ENCODE measurements at places on chromosomes 13 and 19.

DNA sequence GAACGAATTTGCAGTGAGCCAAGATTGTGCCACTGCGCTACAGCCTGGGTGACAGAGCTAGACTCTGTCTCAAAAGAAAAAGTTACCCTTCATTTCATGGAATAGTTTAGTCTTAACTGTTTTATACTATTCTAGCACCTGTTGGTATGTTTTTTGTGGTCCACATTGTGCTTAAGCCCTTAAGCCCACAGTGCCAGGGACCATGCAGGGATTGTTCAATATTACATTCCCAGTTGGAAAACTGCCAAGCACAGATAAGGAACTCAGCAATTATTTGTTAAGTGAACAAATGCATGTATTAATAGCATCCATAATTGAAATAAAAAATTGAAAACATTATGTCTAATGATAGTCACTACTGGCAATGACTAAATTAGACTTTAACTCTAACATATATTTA, 193.5 kb downstream of the PCDH17 start:
- DNase-seq: no peak

DNA sequence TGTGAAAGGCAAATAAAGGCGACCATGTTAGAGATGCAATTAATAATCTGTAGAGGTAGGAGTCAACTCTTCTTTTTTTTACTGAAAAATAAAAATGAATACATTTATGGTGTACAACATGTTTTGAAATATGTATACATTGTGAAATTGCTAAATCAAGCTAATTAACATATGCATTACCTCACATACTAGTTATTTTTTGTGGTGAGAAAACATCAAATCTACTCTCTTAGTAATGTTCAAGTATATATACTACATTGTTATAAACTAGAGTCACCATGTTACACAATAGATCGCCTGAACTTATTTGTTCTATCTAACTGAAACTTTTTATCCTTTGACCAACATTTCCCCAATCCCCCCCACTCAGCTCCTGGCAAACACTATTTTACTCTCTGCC, 143.2 kb downstream of the POU4F1 start:
- no peak for DNase-seq

DNA sequence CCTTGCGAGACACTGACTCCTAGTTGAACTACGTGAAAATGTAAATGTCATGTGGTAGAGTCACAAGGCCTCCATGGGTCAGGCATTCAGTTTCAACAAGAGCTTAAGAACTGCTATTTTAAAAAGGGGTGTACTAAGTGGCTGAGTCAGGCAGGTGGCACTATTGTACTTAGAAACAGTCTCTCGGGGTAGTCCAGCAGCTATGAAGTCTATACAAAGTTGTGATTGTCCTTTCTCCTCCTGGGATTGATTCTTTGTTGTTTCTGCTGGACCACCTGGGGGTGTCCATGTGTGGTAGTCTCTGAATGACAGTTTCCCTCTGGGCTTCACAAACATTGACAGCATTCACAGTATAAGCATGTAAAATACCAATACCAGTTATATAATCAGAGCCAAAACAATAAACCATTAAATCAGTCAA, 33.0 kb downstream of the UGGT2 start:
- DNase-seq: peak; percentile 86

DNA sequence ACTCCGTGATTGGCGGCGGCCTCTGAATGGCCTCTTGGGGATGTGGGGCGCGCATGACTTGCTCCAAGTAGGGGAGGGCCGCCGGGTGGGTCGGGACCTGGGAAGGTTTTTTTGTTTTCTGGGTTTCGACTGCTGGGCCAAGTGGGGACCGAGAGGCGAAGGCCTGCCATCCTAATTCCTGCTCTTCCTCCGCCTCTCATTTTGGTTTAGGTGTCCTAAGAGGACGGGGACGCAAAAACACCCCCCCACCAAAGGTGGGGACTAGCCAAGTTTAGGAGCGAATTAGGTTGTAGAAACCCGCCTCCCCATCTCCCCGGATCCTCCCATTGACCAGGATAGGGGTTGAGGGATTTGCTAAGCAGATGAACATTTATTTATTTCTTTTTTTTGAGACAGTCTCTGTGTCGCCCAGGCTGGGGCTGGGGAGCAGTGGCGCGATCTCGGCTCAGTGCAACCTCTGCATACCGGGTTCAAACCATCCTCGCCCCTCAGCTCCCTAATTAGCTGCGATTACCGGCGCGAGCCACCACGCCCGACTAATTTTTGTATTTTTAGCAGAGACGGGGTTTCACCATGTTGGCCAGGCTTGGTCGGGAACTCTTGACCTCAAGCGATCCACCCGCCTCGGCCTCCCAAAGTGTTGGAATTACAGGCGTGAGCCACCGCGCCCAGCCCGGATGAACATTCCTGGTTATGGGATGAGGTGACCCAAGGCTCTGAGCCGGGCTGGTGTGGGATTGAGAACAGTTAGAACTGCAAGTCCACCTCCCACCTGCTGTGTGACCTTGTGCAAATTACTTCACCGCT, 838 bp downstream of the PPP2R1A start:
- no peak for DNase-seq

DNA sequence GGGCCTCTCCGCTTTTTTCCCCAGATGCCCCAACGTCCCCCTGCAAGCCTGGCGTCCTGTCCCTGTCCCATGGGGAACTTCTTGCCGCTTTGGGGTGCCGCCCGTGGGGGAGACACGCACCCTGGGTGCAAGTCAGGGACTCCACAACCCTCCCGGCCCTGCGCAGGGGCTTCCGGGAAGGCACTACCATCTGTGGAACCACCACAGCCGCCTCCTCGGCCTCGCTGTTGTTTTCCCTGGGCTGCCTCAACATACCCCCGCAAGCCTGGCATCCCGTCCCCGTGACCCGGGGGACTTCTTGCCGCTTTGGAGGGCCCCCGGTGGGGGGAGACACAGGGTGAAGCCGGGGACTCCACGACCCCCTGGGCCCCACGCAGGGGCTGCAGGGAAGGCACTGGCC, 238.4 kb downstream of the TUBA3C start:
- no peak for DNase-seq

GRCh38 chr19:7681340-7682174, 924 bp downstream of the TRAPPC5 start:
- peak; percentile 5 for DNase-seq

DNA sequence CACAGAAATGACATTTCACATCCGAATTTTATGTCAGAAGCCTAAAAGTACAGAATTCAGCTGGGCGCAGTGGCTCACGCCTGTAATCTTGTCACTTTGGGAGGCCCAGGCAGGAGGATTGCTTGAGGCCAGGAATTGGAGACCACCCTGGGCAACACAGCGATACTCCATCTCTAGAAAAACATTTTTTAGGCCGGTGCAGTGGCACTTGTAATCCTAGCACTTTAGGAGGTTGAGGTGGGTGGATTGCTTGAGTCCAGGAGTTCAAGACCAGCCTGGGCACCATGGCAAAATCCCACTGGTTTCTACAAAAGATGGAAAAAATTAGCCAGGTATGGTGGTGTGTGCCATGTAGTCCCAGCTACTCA, 15.3 kb downstream of the NOP53 start:
- DNase-seq: no peak

DNA sequence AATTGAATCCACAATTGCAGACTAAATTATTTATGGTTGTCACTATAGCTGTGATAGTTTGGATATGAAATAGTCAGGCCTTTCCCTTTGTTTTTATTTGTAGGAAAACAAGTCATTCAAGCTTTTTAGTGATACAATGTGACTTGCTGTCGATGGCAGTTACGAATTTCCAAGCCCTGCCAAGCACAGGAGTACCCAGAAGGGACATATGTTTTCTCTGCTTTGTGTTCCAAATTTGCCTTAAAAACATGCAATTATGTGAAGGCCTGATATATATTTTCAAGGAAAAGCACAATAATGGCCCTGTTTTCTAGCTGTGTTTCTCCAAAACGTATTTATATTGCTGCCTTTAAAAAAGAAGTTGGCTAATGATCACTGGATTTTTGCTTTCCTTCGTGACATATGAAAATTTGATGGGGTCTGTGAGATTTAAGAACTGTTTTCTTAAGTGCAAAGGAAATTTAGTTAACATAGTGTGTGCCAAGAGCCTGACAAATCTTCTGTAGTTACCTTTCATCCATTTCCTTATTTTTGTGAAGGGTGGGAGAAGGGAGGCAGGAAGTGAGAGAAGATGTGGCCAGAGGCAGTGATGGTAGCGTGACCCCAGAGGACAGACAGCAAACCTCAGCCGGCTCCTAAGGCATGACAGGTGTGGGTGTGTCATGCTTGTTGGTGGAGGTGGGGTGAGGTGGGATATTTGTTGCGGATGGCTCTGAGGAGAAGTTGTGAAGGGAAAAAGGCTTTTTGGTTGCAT, 79.6 kb downstream of the TEX26 start:
- peak; percentile 92 for DNase-seq

DNA sequence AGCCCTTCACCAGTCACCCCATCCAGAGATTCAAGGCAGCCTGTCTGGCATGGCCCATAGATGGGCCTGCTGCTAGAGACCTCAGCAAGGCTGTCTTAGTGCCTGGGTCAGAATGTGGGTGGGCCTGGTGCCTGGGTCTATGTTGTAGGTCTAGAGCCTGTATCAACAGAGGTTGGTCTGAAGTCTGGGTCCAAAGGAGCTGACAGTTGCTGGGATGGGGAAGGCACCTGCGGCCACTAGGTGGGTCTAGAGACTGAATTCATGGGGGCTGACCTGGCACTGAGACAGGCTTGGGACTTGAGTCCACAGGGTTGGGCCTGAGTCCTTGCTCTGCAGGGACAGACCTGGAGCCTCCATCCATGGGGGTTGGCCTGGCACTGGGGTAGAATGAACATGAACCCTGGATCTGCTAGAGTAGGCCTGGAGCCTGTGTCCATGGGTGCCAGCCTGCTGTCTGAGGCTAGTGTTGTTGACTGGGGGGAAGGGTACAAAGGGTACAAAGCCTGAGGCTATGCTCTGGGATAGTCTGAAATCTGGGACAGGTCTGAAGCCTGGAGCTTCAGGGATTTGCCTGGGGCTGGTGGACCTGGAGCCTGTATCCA, 516.8 kb downstream of the OLFM4 start:
- DNase-seq: no peak

- no peak for DNase-seq
Observed at GRCh38 chr13:30746791-30747190, 11.4 kb downstream of the ALOX5AP start.

- peak; percentile 3 for DNase-seq
Observed at GRCh38 chr19:6677883-6678689, 8.1 kb upstream of the TNFSF14 start.

- no peak for DNase-seq
Observed at GRCh38 chr13:70203661-70204229, 95.5 kb upstream of the KLHL1 start.

DNA sequence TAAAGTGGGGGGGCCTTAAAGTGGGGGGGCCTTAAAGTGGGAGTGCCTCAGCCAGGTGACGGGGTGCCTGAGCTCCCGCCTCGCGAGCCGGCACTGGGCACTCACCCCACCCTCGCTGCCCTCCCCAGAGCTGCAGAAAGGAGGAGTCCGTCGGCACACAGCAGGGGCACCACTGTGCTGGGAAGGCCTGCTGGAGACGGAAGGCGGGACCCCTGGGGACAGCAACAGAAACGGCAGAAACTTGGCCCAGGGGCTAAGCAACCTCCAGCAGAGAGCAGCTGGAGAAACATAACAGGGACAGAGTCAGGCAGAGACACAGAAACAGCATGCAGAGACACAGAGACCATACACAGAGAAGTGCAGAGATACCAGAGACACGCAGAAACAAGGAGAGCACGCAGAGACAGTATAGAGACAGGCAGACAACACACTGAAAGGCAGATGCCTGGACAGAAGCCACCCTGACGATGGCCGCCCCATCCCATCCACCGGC, 7.9 kb downstream of the CFD start:
- DNase-seq: no peak

DNA sequence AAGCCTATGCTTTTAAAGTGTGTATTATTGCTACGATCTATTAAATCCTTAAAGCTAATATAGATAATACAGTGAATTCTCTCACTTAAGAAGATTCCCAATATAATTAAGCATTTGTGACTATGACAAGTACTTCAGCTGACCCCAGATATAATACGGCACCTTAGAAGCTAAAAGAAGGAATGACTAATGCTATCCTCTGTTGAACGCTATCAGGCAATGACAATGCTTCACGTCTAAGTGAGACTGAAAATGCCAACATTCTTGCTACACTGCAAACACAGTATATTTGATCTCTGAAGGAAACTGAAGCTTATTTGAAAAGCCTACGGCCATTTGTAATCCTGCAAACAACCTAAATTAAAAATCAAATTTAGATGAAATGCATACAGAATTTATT, 19.7 kb downstream of the VWA8 start:
- no peak for DNase-seq

- DNase-seq: no peak
Observed at GRCh38 chr19:41455936-41456335, 13.0 kb downstream of the ERICH4 start.

DNA sequence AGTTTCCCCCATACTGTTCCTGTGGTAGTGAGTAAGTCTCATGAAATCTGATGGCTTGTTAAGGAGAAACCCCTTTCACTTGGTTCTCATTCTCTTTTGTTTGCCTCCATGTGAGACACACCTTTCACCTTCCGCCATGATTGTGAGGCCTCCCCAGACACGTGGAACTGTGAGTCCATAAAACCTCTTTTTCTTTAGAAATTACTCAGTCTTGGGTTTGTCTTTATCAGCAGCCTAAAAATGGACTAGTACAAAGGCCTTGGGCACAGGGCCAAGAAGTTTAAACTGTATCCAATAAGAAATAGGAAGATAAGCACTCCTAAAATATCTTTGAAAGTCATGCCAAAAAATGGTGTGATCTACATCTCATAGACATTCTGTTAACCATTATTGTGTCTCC, 176.9 kb downstream of the TBC1D4 start:
- DNase-seq: no peak

DNA sequence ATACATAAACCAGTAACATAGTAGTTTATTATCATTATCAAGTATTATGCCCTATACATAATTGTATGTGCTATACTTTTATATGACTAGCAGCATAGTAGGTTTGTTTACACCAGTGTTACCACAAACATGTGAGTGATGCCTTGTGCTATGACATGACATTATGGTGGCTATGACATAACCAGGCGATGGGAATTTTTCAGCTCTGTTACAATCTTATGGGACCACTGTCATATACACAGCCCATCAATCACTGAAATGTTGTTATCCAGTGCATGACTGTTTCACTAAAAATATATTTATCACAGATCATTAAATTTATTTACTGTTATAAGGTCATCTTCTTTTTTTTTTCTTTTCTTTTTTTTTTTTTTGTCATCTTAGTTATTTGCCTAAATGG, 674.5 kb downstream of the PCDH17 start:
- no peak for DNase-seq

- no peak for DNase-seq
Observed at GRCh38 chr19:1663852-1664251, 11.4 kb upstream of the TCF3 start.

- DNase-seq: no peak
Observed at GRCh38 chr13:46478651-46479050, 74.3 kb upstream of the LRCH1 start.

DNA sequence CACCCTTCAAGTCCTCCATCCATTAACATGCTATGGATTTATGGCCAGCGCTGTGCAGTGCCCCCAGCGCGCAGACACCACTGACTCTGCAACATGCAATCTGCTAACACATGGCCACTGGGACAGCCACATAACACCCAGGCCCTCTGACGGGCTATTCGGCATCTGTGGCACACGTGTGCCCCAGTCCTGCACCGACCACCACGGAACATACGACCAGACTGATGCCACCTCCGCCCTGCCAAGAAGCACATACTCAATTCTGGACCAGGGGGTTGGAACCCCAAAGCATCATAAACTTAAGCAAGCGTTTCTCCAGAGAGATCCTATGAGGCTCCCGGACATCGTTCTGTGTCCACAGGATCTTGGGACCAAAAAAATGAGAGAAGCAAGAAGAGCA, 9.8 kb downstream of the STK24 start:
- DNase-seq: no peak
